ENCODE measurements at places on chromosomes 7 and 10.
A peak's percentile ranks its signal among the peaks of the same experiment; 100 is the strongest.

DNA sequence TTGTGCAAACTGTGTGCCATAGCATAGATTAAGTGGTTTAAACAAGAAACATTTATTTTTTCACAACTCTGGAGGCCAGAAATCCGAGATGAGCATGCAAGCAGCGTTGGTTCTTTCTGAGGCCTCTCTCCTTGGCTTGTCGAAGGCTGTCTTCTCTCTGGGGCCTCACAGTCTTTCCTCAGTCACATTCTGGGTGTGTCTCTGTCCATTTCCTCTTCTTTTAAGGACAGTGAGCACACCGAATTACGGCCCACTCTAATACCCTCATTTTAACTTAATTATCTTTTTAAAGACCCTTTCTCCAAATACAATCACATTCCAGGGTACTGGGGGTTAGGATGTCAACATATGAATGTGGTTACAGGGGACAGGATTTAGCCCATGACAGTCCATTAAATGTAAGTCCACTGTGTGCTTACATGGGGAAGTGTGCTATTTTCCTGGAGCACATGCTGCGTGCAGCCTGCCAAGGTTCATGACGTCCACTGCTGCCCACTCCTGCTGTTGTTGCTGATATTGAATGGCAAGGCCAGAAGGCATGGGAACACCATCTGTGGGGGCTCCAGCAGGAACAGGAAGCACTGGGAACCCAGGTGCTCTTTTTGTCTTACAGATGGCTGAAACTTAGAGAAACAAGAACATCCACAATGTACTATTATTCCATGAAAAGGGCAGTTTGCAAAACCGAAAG, 365.5 kb downstream of the GALNT17 start:
- DNase-seq: no peak

GRCh38 chr10:70034232-70034631, 18.4 kb upstream of the MACROH2A2 start:
- DNase-seq: no peak

GRCh38 chr7:2787251-2787951, 56.7 kb downstream of the GNA12 start:
- no peak for DNase-seq

GRCh38 chr7:133556048-133556447, 303.2 kb downstream of the EXOC4 start:
- no peak for DNase-seq

- no peak for DNase-seq
Observed at GRCh38 chr7:130994378-130995115, 260.5 kb upstream of the KLF14 start.

DNA sequence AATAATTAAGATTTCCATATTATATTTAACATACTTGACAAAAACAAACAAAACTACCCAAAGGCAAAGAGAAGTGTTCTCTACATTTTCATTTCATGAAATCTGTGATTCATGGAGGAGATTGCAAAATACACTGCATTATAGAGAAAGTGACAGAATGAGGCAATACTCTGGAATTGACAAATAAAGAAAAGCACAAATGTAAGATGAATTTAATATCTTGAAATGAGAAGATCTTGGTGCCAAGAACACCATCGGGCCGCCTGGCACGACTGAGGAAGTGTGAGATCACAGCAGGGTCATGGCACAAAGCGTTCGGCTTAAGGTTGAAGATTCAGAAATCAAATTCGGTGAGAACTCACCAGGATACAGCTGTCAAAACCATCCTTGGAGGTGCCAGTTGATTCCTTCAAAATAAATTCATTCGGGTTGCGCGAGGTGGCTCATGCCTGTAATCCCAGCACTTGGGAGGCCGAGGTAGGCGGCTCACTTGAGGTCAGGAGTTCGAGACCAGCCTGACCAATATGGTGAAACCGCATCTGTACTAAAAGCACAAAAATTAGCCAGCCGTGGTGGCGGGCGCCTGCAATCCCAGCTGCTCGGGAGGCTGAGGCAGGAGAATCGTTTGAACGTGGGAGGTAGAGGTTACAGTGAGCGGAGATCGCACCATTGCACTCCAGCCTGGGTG, 174.0 kb upstream of the PFKP start:
- DNase-seq: no peak

GRCh38 chr10:14674376-14675050, 100.2 kb downstream of the FAM107B start:
- no peak for DNase-seq

GRCh38 chr7:47518827-47519226, 63.1 kb downstream of the TNS3 start:
- no peak for DNase-seq

GRCh38 chr7:71843676-71844075, 568.5 kb downstream of the CALN1 start:
- no peak for DNase-seq

GRCh38 chr10:94274142-94274787, 88.5 kb downstream of the NOC3L start:
- no peak for DNase-seq

DNA sequence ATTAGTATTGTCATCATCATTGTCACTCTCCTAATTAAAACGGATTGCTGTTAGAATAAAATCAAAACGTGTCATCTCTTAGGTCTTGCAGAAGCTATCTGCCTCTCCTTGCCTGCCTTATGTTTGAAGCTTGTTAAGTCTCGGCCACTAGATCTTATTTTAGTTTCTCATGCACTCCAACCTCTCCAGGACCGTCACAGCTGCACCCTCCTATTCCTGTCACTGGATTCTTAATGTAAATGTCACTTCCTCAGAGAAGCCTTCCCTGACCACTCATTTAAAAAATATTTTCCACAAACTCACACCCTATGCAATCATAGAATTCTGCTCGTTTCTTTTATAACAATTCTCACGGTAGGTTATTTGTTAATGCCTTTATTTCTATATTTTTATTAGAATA, 103.9 kb upstream of the DKK1 start:
- no peak for DNase-seq

DNA sequence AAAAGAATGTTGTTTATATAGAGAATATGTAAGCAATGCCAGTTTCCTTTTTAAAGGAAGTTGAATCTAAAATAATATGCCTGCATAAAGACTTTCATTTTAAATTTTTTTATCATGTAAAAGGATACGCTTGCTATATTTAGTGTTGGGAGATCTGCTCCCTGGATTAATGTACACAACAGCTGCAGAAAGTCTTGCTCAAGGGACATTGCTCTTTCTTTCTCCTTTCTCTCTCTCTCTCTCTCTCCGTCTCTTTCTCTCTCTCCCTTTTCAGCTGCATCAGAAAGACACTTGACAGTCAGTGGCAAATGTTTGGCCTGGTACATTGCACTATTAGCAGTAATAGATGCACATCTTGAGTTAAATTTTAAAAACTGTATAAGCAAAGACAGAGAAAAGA, 739 bp downstream of the MYPN start:
- no peak for DNase-seq

DNA sequence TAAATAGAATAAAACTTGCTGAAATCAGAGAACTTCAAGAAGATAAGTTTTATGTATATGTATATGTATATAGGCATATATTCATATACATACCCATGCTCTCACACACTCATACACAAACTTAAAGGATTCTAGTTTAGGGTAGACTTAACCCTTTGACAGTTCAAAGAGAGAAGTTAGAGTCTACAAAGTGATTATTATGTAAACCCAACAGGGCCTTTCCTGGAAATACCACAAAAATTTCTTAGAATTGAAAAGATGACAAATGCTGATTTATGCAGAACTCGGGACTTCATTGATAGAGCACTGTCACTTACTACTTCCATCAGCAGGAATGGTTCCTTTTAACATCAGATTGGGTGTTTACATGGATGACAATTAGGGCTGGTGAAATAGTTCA, 763.5 kb downstream of the AUTS2 start:
- no peak for DNase-seq

DNA sequence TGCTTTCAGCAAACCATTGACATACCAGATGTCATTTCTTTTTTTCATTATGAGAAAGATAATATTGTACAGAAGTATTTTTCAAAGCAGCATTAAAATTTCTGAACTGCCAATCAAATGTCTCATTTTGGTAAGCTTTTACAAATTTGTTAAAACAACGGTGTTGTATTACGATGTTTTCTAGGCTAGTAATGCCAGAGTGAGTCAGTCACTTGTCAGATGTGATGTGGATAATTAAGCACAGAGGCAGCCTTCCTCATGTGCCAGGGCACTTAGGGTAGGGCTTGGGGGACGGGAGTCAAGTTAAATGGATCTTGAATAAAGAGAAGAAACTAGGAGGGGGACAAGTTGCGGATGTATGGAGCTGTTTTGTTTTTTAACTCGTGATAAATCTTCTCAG, 10.1 kb downstream of the PSTK start:
- DNase-seq: no peak

DNA sequence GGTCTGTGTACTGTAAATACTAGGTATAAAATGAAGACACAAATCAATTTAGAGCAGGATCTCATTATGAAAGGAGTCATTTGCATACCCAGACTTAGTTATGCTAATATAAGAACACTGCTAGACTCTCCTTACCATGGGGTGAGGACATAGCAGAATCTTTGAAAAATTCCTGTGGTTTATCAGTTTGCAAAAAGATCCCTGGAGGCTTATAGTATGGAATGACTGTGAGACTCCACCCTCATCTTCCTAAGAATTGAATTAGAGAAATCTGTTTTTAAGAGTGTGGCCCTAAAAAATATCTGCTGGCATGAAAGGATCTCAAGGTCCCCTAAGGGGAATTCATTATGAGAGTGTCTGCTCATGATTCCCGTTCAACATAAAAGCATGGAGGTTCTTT, 63.2 kb downstream of the WNT2 start:
- no peak for DNase-seq

GRCh38 chr7:157682946-157683746, 346.3 kb downstream of the DNAJB6 start:
- no peak for DNase-seq

GRCh38 chr7:48446721-48447120, 275.5 kb downstream of the ABCA13 start:
- no peak for DNase-seq

DNA sequence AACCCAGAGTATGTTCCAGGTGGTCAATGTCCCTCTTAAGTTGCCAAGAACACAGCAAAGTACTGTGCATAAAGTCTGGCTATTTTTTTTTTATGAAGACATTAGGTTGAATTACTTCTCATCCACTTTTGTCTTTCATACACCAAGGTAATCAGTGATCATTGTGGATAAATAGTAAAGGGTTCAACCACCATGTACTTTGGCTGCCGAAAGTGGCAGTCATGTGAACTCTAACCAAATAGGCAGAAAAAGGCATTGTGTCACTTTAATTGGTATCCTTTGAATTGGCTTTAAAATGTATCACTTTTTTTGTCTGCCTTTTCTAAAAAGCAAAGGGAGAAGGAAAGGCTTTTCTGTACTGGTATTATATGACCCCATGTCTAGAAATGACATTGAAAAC, 7.3 kb downstream of the ITIH2 start:
- DNase-seq: no peak

GRCh38 chr10:104146882-104147281, 24.9 kb downstream of the SFR1 start:
- no peak for DNase-seq

GRCh38 chr7:30412782-30413504, 65.6 kb downstream of the NOD1 start:
- peak; percentile 17 for DNase-seq

DNA sequence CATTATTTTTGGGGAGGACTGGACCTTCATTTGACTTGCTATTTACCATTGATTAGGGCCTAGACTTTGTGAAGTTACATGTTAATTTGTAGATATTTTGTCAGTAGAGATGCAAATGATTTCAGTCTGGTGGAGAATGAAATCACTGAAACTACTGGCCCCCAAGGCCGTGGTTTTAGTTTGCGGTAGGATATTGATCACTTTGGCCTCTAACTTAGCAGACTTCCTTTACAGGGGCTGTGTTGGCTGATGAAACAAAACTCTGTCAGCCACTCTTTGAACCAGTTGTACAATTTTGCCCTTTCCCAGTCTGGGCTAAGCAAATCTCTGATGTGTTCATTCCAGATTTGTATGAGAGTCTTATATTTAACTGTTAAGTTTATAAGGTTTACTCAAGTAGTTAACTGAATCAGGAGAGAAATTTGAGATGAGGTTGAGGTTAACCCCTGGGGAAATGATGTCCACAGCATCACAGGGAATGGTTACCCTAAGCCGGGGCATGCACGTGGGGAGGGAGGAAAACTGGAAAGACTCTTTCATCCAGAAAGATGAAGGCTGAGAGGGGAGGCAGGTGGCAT, 105.7 kb upstream of the INSIG1 start:
- no peak for DNase-seq
